ENCODE measurements at places on chromosomes 2 and 18.

DNA sequence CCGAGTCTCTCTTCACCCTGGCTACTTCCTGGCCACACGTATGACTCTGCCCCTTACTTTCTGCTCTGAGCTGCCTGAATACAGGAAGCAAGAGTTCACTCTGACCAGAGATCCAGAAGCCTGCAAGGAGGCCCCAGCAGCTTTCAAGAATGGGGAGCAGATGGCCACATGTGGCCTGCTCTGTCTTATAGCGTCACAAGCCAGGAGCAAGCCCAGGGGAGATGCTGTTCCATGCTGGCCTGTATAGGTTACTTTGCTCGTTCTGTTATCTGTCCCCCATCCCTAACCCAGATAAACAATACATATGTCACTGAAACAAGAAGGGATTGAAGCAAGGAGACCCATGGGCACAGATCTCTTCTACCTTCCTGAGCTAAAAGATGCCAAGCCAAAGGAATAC is 4.3 kb downstream of the PNKD start:
- DNase-seq = no peak

GRCh38 chr2:46434851-46435273 is 44.5 kb upstream of the TMEM247 start:
- DNase-seq = peak; percentile 16

- no peak for DNase-seq
These were observed 1262.2 kb upstream of the PIK3C3 start for GRCh38 chr18:40692871-40693270.

- peak; percentile 21 for DNase-seq
These were observed 46.2 kb downstream of the MEIS1 start for GRCh38 chr2:66481100-66481549.

DNA sequence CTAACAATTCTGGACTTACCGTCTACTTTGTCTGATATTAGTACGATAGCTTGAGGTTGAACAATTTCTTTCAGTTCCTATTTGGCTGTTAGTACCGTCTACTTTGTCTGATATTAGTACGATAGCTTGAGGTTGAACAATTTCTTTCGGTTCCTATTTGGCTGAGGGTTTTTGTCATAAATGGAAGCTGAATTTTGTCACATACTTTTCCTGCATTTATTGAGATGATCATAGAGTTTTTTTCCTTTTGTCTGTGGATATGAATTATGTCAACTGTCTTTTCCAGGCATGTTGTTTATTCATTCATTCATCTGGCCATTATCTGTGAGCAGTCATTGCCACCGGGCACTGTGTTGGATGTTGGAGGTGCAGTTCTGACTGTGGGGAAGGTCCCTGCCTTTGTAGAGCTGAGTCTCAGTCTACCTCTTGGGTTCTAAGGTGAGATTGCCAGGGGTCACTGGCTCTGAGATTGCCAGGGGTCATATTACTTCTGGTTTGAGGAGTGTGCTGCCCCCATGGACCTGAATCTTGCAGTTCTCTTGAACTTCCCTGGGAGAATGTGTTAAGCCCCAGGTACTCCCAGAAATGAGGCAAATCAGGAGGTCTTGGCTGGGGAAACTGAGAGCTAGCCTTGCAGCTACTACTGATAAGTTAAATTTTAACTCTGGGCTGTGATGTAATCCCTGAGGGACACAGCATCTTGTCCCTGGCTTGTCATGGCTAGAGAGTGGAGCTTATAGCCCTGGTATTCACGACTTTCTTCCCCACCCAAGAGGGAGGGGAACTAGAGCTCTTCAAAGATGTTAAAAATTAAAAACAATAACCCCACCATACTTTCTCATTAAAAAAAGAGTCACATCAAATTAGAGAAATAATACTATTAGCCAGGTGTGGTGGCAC is 89.1 kb upstream of the MBOAT2 start:
- DNase-seq = no peak

GRCh38 chr2:107747964-107748583 is 78.6 kb upstream of the RGPD4 start:
- DNase-seq = no peak

DNA sequence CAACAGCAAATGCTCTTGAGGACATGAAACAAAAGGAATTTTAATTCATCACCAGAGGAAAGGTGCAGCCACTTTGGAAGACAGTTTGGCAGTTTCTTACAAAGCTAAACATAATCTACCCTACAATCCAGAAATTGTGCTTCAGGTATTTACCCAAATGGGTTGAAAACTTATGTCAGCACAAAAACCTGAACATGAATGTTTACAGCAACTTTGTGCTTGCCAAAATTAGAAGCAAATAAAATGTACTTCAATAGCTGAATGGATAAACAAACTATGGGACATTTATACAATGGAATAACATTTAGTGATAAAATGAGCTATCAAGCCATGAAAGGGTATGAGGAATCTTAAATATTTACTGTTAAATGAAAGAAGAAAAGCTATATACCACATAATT is 6.9 kb upstream of the MAP2 start:
- no peak for DNase-seq

GRCh38 chr2:104923665-104924064 is 69.8 kb downstream of the POU3F3 start:
- no peak for DNase-seq

DNA sequence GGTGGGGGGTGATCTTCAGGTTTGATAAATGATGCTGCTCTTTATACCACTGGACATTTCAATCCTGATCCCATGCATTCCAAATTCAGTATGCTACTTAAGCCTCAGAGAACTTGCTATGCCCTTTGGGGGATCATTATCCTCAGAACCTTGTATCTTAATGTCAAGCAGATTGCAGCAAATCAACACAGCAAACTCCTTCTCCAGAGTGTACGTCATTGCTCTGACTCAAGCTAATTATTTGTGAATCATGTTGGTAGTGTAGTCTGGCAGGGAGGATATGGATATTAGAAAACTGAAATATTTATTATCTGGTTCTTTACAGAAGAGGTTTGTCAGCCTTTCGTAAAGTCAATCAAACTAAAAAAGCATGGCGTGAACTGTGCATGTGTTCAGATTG is 562.5 kb upstream of the FAM98A start:
- DNase-seq = no peak

DNA sequence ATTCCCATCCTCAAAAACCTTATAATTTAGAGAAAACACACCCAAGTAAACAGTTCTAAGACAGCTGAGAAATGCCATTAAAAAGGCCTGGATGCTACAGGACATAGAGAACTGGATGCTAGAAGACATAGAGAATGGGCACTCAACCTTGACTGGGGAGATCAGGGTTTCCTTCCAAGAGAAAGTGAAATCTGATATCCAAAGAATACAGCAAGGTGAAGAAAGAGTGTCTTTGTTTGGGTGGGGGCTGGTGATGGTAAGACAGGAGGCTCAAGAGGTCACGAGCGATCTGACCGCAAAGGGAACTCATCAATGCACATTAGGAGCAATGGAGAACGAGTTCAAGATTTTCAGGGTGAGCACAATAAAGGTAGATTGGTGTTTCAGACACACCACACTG is 31.6 kb downstream of the EPB41L3 start:
- no peak for DNase-seq

- DNase-seq = no peak
These were observed 429.8 kb downstream of the EPHA4 start for GRCh38 chr2:221142341-221142740.

DNA sequence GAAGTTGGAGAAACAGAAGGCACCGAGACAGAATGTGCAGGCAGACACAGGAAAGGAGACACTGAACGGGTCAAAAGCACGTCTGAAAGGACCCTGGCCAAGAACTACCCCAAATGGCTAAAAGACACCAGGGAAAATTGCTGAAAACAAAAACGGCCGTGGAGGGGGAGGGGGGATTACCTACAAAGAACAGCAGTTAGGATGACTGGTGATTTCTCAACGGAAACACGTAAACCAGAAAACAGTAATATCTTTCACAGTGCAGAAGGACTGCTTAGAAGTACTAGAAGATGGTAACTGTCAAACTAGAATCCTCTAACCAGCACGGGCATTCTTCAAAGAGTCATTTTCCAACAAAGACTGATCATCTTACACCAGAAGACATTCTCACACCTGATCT is 142.6 kb downstream of the HDAC4 start:
- no peak for DNase-seq

- DNase-seq = no peak
These were observed 2.1 kb downstream of the PHOSPHO2 start for GRCh38 chr2:169696381-169696780.

- DNase-seq = peak; percentile 37
These were observed 246.8 kb upstream of the TNP1 start for GRCh38 chr2:217106650-217107014.

DNA sequence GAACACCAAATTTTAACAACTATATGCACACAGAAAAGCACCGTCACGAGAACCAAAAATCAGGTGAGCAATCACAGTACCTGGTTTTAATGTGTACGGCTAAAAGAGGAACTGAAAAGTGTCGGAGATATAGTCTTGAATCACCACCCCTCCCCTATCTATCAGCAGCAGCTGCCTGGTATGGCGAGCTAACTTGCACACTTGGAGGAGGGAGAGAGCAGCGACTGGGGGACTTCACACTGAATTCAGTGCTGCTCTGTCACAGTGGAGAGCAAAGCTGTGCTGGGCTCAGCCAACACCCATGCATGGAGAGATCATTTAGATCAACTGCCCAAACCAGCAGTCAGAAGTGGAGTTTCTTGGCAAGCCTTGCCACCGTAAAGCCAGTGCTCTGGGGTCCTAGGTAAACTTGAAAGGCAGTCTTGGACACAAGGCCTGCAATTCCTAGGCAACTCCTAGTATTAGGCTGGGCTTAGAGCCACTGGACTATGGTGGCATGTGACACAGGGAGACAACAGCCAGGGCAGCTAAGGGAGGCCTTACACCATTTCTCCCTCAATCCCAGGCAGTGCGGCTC is 89.2 kb upstream of the CD226 start:
- DNase-seq = no peak

DNA sequence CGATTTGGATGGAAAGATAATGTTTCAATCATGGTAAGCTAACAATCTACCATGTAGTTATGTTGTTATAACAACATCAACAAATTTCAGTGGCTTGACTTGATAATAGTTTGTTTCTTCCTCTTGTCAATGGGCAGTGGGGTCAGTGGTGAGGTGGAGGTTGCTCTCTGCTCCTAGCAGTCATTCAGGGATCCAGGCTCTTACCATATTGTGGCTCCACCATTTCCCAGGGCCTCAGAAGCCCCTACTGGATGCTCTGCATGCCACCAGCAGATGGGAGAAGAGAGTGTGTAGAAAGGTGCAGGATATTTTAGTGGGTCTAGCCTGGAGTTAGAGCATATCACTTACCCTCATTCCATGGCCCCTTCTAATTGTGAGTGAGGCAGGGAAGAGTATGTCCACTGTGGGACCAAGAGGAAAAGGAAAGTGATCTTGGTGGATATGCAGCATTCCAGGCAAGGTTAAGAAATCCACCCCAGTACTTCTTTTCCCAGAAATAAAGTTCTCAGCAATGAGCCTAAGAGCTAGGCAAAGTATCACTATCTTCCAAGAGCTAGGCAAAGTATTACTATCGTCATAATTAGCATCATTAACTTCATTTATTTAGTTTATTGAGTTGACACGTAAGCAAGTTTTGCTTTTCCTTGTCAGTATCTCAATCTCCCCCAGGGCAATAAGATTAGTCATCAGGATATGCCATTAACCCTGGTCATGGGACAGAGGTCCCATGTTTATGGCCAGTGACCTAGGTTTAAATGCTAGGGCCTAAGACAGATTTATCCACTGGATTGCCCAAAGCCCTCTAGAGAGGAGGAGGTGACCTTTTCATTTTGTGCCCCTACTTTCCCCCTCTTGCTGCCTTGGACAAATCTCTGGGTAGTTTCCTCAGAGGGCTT is 4.2 kb upstream of the IWS1 start:
- DNase-seq = no peak

GRCh38 chr2:181431674-181432073 is 25.5 kb upstream of the ITGA4 start:
- DNase-seq = no peak

- DNase-seq = peak; percentile 71
These were observed 32.4 kb upstream of the TMEM131 start for GRCh38 chr2:98028101-98028561.

DNA sequence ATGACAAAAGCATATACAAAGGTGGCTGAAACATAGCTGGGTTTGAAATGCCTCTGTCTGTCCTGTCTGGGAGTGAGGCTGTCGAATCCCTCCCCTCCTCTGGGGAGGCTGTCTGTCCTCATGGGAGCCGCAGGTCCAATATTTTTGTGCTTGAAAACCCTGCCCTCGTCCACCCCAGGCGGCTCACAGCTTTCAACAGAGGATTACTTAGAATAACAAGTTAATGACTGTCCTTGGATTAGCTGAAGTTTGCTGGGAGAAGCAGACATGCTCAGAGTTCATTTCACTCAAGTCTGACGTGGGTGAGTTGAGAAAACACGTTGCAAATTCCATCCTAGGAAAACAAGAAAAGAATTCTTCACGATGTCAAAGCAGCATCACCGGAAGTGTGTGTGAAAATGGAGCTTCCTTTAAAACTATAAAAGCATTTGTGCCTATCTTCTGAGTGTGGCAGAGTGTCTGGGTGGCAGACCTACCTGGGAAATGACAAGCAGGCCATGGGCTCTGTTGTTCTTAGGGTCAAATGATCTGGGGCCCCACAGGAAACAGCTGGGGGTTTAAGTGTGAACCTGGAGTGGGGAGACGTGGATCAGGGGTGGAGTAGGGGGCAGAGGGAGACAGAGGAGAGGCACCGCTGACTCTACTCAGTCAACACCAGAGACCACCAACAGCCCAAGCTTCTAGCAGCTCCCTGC is 77.1 kb downstream of the DDX1 start:
- DNase-seq = no peak

DNA sequence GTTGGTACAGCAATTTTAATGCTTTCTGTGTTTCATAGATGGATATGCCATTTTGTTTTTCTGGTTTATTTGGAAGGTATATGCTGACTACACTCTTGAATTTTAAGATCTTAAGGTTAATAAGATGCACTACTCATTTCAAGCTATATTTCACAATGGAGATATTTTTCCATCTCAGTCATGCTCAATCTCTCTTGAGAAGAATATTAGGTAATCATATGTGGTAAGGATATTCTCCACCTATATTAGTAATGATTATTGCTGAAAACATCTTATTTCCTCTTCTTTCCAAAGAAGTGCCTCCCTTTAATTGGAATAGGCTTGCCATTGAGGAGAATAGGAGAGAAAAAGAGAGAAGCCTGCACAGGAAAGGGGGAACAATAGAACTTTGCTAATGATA is 40.1 kb downstream of the EPB41L3 start:
- DNase-seq = no peak

DNA sequence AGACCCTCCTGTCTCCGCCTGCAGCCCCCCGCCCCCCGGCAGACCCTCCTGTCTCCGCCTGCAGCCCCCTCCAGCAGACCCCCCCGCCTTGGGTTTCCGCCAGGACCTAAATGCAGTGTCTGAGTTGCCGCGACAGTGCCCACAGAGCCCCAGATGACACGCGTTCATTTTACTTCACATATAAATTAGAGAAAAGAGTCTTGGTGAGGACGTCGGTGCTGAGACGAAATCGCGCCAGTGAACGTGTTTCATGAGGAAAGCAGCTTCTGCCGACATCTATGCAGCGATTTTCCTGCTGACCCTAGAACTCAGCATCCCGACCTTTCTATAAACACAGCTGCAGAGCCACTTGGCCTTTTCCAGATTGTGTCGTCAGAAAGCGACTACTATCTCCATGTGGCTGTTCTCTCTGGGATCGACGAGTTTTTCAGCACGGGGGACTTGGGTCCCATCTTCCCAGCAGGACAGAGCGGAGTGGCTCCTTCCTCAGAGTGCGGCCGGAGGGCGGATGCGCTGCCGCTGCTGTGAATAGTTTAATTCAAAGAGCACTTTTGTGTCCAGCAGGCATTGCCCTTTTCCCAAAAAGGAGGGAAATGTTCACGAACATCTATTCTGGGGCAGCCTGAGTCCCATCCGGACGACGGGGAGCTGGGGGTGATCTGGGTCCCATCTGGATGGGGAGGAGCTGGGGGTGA is 136.7 kb downstream of the NFATC1 start:
- no peak for DNase-seq
